ENCODE measurements at places on chromosomes 16 and 17. TPM values are rescaled to one million over a fixed set of nuclear protein-coding genes. Genes with fewer than 3 reads are reported as not detected.
A peak's percentile ranks its signal among the peaks of the same experiment; 100 is the strongest.

DNA sequence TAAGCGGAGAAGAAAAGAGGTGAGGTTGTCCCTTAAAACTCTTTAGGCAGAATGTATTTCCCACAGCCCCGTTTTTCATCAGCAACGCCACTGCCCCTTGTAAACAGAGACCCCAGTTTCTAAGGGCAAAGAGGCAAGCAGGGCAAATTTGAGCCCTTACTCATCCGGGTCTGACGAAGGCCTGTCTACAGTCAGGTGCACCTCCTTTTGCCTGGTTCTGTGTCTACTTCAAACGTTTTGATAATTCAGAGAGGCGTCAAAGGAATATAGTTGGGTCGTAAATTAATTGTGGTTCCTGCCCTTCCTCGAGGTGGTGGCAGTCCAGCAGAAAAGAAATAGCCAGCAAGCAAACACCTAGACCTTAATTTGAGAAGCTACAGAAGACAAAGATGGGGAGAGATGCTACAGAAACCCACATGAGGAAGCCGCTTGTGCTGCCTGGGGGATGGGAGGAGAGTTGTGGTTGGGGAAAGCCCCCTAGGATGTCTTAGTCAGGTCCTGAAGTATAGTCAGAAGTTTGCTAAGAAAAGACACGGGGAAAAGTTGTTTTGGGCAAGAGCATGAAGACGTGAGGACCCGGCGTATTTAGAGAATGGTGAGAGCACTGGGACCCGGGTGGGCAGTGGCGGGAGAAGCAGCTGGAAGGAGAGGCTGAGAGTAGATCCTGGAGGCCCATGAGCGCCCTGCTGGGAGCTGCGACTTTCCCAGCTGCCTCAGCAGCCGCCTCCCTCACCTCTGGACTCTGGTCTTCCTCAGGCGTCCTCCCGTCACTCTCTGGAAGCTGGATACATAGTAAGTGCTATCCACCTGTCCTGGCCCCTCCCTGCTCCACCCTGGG lies 2.4 kb downstream of the FBRS start:
- DNase-seq = no peak

DNA sequence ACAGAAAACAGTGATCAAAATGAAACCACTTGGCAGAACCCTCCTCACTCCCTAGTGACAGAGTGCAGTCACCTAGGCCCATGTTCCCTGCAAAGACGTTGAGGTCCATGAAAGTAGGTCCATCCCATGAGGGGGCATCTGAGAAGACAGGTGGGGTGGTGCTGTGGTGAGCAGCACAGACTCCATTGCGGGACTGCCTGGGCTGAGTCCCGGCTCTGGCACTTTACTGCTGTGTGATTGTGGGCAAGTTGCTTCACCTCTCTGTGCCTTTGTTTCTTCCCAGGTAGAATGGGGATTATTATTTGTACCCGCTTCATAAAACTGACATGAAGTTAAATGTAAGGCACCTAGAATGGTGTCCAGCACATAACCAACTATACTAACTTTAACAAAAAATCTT lies 23.5 kb upstream of the RHOT1 start:
- no peak for DNase-seq

GRCh38 chr16:4976611-4977145 lies 18.5 kb downstream of the SEC14L5 start:
- no peak for DNase-seq

- DNase-seq = no peak
Observed at GRCh38 chr17:3907483-3908216, 8.6 kb downstream of the P2RX1 start.

CD79B gene
- total RNA-seq = 2.7 TPM

DNA sequence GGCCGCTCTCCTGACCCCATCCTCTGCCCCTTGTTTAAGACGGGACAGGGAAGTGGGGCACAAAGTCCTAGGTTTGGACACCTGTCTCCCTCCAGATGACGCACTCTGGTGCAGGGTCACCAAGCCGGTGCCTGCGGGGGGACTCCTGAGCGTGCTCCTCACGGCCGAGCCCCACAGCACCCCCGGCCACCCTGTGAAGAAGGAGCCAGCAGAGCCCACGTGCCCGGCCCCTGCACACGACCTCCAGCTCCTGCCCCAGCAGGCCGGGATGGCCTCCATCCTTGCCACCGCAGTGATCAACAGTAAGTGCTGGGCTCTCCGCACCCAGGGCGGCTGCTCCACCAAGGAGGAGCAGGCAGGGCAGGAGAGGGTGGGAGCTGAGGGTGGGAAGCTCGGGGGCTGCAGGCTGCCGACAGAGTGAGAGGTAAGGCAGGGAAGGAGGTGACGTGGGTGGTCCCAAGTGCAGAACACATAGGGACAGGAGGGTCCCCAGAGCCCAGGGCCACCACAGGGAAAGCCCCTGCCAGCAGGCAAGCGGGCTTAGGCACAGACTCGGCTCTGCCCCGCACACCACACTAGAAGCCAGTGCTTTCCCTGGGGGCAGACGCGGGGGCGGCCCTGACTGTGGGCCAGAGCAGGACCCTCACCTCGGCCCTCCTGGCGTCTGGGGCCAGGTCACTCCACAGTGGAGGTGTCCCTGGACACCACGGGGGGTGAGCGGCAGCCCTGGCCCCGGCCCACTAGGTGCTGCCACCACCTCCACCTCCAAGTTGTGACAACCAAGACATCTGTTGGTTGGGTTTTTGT lies 42.1 kb upstream of the ZC3H18 start:
- DNase-seq = no peak

CCL17 gene
- not detected for total RNA-seq

- no peak for DNase-seq
Observed at GRCh38 chr17:79355165-79355564, 255.7 kb downstream of the RBFOX3 start.

DNA sequence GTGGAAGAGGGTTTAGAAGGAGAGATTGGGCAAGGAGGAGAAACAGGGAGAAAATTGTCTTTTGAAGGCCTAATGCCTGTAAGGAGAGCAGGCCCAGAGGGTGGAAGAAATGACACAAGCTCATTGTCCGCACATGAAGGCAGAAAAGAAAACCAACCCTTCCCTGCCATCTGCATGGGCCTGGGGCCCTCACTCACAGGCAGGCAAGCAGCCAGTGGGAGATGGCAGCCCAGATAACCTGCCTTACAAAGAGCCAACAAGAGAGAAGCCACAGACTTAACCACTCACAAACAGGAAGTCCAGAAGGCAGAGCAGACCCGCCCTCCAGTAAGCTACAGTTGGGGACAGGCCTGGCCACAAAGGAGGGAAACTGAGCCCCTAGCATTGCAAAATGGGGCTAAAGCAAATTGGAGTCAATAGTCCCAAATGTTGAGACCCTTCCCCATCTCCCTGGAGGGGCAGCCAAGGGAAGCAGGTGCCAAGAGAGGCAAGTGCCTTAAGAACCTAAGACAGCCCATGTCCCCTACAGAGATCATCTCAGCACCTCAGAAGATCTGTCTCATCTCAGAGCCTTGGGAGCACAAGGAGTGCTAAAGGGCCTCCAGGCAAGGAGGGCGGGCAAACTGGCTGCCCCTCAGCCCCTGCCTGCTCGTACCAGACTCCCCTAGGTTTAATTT lies 7.3 kb upstream of the TSPOAP1 start:
- DNase-seq = peak; percentile 86

TSNAXIP1 gene
- total RNA-seq = 0.51 TPM

DNA sequence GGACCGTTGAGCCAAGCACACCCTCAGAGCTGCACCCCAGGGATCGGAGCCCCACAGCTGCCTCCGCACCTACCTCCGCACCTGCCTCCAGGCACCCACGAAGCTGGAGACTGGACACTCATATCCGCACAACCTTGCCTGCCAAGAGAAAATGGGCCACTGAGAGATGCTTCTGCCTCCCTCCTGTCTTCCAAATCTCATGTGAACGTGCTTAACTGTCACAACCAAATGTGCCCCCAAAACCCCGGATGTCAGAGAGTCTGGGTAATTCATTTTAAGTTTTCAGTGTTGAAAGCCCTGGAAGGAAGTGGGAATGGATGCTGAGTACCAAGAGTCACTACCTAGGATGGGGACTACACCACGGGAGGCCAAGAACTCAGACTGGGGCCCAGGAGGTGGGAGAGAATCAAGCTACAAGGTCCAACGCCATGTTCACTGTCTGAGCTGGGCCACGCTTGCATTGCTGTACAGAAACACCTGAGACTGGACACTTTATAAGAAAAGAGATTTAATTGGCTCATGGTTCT lies 49.5 kb upstream of the MEAK7 start:
- no peak for DNase-seq

- no peak for DNase-seq
Observed at GRCh38 chr16:83794860-83795554, 12.8 kb upstream of the HSBP1 start.

TMC7 gene
- 1.9 TPM for total RNA-seq

GRCh38 chr16:3740186-3740585 lies 22.9 kb upstream of the TRAP1 start:
- DNase-seq = no peak

GRCh38 chr17:80779961-80780380 lies 211.7 kb upstream of the CHMP6 start:
- no peak for DNase-seq

DNA sequence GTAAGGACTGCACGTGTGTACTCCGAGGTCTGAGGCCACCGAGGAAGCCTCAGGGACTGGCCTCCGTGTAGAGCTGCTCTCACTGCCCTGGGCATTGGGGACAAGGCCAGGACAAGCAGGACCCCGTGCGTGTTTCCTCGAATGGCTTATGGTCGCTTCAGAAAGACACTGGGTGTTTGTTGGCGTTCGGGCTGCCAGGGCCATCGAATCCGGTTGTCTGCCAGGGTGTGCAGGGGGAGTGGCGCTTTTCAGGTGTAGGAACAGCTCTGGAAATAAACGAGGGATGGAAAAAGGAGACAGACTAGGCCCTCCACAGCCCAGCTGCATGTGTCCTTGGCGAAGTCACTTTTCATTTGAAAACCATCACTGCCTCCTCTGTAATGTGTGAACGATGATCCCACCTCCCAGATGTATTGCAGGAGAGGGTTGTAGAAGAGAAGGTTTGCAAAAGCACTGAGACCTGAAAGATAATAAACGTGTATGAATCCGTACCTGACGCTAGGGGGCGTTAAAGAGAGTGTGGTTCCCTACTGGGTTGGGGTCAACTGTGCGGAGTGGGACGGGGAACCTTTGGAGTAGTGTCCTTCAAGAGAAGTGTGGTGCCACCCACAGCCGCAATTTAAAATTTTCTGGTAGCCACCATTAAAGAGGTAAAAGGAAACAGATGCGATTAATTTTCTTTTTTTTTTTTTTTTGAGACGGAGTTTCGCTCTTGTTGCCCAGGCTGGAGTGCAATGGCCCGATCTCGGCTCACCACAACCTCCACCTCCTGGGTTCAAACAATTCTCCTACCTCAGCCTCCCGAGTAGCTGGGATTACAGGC lies 2.1 kb upstream of the ZSCAN10 start:
- no peak for DNase-seq

- DNase-seq = peak; percentile 10
Observed at GRCh38 chr17:9792181-9792840, 919 bp upstream of the DHRS7C start.

- DNase-seq = no peak
Observed at GRCh38 chr17:60330731-60331130, 61.2 kb downstream of the USP32 start.

PHOSPHO1 gene
- total RNA-seq = 3.8 TPM

GRCh38 chr17:80087346-80088265 lies 13.8 kb upstream of the GAA start:
- no peak for DNase-seq

ITGB3 gene
- 5.7 TPM for total RNA-seq

ZNRF1 gene
- 31.3 TPM for total RNA-seq

DNA sequence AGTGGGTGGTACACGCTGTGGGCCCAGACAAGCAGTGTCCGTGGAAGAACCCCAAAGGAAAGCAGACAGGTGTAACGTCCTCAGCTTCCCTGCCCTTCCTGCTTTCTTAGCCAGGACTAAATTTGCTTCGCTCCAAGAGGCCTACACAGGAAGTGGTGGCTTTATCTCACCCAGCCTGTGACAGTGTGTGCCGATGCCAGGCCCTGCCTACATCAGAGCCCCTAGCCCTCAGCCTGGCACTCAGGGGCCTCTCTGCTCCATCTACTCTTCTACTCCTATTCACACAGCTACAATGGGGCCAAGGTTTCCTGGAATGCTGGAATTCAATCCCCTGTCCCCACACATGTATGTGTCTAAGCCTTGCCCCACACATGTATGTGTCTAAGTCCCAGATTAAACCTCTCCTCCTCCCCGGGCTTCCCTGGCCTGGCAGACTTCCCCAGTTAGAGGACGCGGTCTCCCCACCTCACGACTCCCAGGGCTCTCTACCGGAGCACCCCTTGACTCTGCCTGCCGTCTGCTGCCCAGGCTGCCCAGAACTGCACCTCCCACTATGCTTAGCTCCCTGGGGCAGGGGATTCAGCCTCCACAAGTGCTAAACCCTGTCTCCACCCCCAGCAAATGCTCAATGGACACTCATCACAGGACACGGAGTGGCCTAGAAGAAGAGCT lies 8.2 kb downstream of the PGAP3 start:
- no peak for DNase-seq

LRRC37B gene
- total RNA-seq = 4.7 TPM

- no peak for DNase-seq
Observed at GRCh38 chr17:38440614-38441397, 12.5 kb downstream of the ARHGAP23 start.

CDH3 gene
- not detected for total RNA-seq

- DNase-seq = no peak
Observed at GRCh38 chr16:75103994-75104393, 12.6 kb downstream of the LDHD start.

GRCh38 chr17:72150632-72151460 lies 30.0 kb downstream of the SOX9 start:
- no peak for DNase-seq

GTF3C1 gene
- total RNA-seq = 66.3 TPM

DNA sequence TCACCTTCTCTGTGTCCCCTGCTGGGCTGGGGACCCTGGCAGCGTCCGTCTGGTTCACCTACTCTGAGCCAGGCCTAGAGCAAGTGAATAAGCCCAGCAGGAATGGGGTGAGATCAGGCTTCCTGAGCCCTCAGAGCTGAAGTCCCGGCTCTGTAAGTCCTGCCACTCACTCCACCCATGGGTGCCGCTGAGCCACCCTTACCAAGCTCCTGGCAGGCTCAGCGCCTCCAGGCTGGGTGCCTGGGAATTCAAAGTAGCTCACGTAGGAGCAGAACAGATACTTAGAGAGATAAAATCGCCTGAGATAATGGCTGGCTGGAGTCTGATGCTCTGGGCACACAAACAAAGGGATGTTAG lies 9.8 kb upstream of the LASP1NB start:
- DNase-seq = peak; percentile 36

TP53TG3 gene
- total RNA-seq = not detected

DNA sequence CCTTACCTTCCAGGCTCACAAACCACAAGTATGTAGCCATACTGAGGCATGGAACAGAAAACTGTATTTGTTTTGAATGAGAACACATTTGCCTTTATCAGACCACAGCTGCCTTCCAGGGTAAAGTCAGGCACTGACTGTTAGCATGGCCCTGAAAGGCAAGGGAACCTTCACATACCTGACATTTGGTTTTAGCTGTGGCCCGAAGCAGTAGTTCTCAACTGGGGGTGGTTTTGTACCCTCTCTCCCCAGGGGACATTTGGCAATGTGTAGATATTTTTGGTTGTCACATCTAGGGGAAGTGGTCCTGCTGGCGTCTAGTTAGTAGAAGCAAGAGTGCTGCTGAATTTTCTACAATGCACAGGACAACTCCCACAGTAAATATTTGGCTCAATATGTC lies 9.2 kb downstream of the HERPUD1 start:
- DNase-seq = no peak
